Cardiac muscle cell (in vitro differentiated cells and primary cell): ENCODE measurements at places on chromosomes 1 and 21. TPM values are rescaled to one million over a fixed set of nuclear protein-coding genes. Genes with fewer than 3 reads are reported as not detected.

GRCh38 chr1:200905411-200906052 lies 10.8 kb downstream of the INAVA start:
- H3K27me3 ChIP-seq: no peaks in the 10 kb centered on the region
- no peaks in the 10 kb centered on the region for H3K4me1 ChIP-seq
- H3K4me3 ChIP-seq: no peak overlapping the region
- H3K27ac ChIP-seq: no peak overlapping the region
- no peaks in the 10 kb centered on the region for H3K36me3 ChIP-seq

C4BPA gene
- polyA plus RNA-seq: not detected in 2 replicates

CCDC27 gene
- 0.56 and 0.71 TPM in 2 replicates for polyA plus RNA-seq

PPIAL4G gene
- polyA plus RNA-seq: not detected in 2 replicates

GRCh38 chr1:204102739-204103430 lies 30.0 kb downstream of the SOX13 start:
- H3K27ac ChIP-seq: no peak overlapping the region
- H3K4me1 ChIP-seq: no peaks in the 10 kb centered on the region
- no peaks in the 10 kb centered on the region for H3K27me3 ChIP-seq
- H3K36me3 ChIP-seq: no peaks in the 10 kb centered on the region
- DNase-seq: no peak
